A549 treated with Mapracorat at 1 μM for 4 hours (cell line): ENCODE measurements at places on chromosomes 13 and 19. TPM values are rescaled to one million over a fixed set of nuclear protein-coding genes. Genes with fewer than 3 reads are reported as not detected.

PGLYRP2 gene
- total RNA-seq, result 0.06 TPM in 1 of 5 replicates, not detected in the others

PLIN5 gene
- total RNA-seq, result 0.17 to 0.32 TPM (median 0.27 TPM) in 4 of 5 replicates, not detected in the other

EDNRB gene
- total RNA-seq, result not detected in 5 replicates

PRTN3 gene
- total RNA-seq, result 0.13 to 0.42 TPM (median 0.30 TPM) in 5 replicates

SLC44A2 gene
- 6.8 to 8.0 TPM (median 7.3 TPM) in 5 replicates for total RNA-seq

CD22 gene
- total RNA-seq, result 0.85 to 1.8 TPM (median 0.98 TPM) in 5 replicates

ATP8A2 gene
- total RNA-seq, result 0.05 TPM in 1 of 5 replicates, not detected in the others

SBSN gene
- total RNA-seq, result 2.4 to 3.3 TPM (median 3.2 TPM) in 5 replicates

TEX101 gene
- not detected in 5 replicates for total RNA-seq

YJEFN3 gene
- 2.2 to 5.0 TPM (median 3.5 TPM) in 5 replicates for total RNA-seq
